Hindlimb muscle (tissue), 1 donor: ENCODE measurements at places on chromosomes 7 and 10.

DNA sequence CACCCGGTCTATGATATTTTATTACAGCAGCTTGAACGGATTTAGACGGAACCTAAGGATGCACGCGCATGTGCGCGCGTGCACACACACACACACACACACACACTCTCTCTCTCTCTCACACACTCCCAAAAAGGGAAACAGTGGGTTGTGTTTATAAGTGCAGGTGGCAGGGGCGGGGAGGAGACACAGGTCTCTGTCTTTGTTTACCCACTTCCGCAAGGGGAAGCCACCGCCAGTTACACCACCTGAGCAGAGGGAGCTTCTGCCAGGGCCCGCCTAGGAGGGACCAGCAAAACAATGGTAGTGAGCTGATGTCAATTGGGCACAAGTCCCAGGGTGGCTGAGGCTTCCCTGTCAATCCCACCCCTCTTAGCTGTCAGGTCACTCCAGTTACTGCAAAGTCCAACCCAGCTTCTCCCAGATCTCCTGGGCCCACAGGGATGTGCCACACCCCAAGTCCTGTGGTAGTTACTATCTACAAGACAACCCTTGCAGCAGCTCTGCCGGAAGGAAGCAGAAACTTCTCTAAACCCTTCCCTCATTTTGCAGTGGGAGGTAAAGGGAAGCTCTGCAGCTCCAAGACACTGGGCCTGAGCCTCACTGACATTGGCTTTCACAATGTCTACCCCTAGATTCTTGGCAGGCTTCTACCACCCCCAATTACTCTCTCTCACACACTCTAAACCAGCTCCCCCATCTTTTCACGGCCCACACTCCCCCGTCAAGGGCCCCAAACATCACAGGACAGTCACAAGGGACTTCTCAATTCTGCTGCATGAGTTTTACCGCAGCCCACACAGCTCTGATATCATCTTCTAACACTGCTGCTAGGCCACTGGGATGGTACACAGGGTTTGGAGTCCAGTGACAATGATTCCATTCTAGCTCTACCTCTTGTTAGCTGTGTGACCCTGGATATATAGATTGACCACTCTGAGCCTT is 17.6 kb downstream of the ANXA11 start:
- no peak for DNase-seq

- DNase-seq: no peak
Measured at GRCh38 chr7:29084832-29085231, 61.5 kb downstream of the CPVL start.

- no peak for DNase-seq
Measured at GRCh38 chr7:106775552-106775936, 89.5 kb upstream of the PIK3CG start.

GRCh38 chr10:100006243-100006886 is 3.4 kb downstream of the DNMBP start:
- DNase-seq: no peak

DNA sequence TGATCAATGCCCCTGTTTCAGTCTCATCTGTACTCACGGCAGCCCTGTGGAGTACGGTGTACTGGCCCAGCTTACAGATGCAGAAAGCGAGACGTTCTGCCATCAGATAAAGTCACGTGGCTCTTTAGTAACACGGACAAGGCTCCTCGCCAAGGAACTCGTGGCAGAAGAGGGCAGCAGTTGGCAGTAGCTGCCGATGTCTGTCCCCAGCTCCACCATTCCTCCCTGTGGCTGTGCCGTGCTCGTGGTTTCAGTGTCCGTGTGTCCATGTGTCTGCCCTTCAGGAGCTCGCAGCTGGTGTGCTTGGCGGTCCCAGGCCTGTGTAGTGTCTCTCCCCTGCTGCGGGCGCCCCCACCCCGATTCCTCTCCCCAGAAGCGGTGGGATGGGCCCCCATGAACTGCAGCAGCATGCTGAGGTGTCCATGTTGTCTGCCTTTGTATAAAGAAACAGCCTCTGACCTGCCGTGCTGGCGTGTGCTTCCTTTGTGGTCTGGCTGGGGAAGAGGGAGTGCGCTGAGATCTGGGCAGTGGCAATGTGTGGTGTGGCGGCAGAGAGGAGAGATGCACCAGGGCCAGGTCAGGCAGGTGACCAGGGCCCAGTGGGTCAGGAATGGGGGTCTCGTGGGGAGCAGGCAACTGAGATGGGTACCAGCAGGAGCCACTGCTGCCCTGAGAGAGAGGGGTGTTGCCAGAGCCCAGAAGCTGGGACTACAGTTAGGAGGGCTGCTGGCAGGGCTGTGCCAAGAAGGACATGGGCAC is 9.8 kb downstream of the RHBDD2 start:
- DNase-seq: no peak
